Right lobe of liver (tissue), 6 donors: ENCODE measurements at places on chromosomes 13 and 19.
A peak's percentile ranks its signal among the peaks of the same experiment; 100 is the strongest.

DNA sequence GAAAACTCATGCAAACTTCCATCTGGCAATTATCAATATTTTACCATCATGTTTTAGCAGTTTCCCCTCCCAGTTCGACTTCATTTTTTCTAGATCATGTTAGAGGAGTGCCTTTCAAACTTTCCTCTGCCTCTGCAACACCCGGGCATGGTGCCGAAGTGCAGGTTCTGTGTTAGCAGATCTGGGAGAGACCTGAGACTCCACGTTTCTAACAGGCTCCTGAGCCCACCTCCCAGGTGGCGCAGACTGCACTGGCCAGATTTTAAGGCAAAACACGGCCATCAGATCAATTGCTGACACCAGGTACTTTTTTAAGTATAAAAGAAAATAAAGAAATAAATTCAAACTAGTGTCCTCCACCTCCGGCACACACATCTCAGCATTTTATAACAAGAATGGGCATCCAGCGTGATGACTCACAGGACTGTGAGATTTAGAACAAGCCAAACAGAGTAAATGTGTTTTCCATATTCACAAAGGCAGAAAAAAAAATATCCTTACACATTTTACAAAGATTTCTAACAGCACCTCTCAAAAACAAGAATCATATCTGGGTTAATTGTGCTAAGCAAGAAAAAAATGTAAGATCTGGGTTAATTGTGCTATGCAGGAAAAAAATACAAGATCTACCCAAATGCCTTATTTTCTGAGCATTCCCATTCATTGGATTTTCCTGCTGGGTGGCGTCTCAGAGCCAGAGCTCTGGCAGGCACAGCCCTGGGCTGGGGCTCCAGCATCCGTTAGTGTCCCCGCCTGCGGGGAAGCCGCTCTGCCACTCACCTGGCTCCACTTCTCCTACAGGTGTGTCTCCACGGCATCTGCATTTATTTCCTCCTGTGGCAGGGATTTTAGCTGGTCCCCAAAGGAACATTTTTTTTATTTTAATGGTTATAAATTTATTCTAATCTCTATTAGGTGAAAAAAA is 127.9 kb upstream of the SOX1 start:
- no peak overlapping the region for H3K4me3 ChIP-seq
- no peak overlapping the region for H3K27ac ChIP-seq
- no peaks in the 10 kb centered on the region for H3K36me3 ChIP-seq

DNA sequence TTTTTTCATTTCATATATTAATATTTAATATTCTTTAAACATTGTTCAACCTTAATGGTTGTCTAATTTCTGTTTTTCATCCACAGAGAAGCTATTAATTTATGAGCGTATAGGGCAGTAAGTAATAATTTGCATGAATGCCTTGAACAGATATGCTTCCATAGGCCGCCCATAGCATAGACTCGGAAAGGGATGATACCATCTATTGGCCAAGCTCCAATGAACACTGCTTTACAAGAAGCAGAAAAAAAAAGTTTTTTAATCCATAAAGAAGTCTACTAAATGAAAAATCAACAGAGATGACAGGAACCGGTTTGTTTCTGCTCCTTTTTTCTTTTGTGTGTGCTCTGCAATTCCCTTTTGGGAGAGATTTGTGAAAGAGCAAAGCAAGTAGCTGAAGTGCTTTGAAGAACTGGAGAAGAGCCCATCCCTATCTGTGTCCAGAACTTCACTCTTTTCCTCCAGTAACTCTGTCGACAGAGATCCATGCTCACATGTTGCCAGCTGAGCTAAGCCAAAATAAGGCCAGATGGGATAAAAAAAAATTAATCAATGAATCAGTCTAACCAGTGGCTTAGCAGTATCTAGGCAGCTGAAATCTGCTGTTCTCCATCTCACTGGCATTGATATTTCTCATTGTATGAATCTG is 215.9 kb upstream of the SOX21 start:
- no peaks in the 10 kb centered on the region for H3K4me1 ChIP-seq
- no peaks in the 10 kb centered on the region for H3K27me3 ChIP-seq
- no peaks in the 10 kb centered on the region for H3K36me3 ChIP-seq
- H3K4me3 ChIP-seq = no peak overlapping the region
- no peak overlapping the region for H3K27ac ChIP-seq
- no peak for DNase-seq

- no peaks in the 10 kb centered on the region for H3K36me3 ChIP-seq
- DNase-seq = peak; percentile 50
- no peaks in the 10 kb centered on the region for H3K4me1 ChIP-seq
- H3K4me3 ChIP-seq = peak within 1 kb of the TSS; percentile 20
- no peak within 1 kb of the TSS for H3K27ac ChIP-seq
- H3K27me3 ChIP-seq = no peaks in the 10 kb centered on the region
Observed at GRCh38 chr13:46896341-46897137, at the start of gene HTR2A. HTR2A (minus strand) TSS chr13:46897053; CDS start chr13:46895906, 1,147 bp downstream.

- no peak for DNase-seq
- no peaks in the 10 kb centered on the region for H3K4me1 ChIP-seq
- H3K36me3 ChIP-seq = no peaks in the 10 kb centered on the region
Observed at GRCh38 chr13:85316506-85317025, 482.7 kb downstream of the SLITRK6 start.

- H3K4me3 ChIP-seq = no peak overlapping the region
- no peaks in the 10 kb centered on the region for H3K36me3 ChIP-seq
- H3K27ac ChIP-seq = no peak overlapping the region
- H3K27me3 ChIP-seq = no peaks in the 10 kb centered on the region
- H3K4me1 ChIP-seq = no peaks in the 10 kb centered on the region
Observed at GRCh38 chr13:97058926-97059325, 64.7 kb upstream of the OXGR1 start.

DNA sequence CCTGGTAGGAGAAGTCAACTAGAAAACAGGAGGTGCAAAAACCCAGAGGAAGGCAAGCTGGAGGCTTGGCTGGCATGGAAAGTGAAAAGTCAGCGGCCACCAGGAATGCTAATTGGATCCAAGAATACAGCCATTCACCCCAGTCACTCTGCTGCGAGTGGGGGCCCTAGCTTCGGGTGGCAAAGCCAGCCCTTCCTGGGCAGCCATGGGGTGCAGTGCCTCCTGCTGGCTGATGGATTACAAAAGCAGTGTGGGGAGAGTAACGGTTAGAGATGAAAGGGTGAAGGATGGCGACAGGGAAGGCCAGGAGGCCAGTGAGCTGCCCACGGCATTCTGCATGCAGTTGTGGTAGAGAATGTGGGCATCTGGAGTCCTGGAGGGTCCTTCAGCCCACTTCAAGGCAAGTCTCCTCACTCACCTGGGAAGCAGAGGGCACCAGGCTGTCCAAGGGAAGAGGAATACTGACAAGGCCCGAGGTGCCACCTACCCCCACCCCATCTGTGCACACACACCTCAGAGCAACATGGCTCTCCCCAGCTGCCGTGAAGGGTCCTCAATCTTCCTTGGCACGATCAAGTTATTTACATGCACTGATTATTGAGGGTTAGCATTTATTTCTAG is 20.3 kb upstream of the EPHX3 start:
- peaks cover 26% of the 10 kb centered on the region for H3K4me1 ChIP-seq
- H3K36me3 ChIP-seq = peaks cover 58% of the 10 kb centered on the region
- no peak for DNase-seq
- peak overlapping the region; percentile 41 for H3K27ac ChIP-seq
- no peaks in the 10 kb centered on the region for H3K27me3 ChIP-seq
- H3K4me3 ChIP-seq = no peak overlapping the region

- H3K36me3 ChIP-seq = no peaks in the 10 kb centered on the region
- no peaks in the 10 kb centered on the region for H3K4me1 ChIP-seq
- no peaks in the 10 kb centered on the region for H3K27me3 ChIP-seq
- H3K27ac ChIP-seq = no peak overlapping the region
- no peak overlapping the region for H3K4me3 ChIP-seq
- no peak for DNase-seq
Observed at GRCh38 chr19:17549085-17549740, 6.2 kb upstream of the COLGALT1 start.

- no peak overlapping the region for H3K4me3 ChIP-seq
- peaks cover 94% of the 10 kb centered on the region for H3K4me1 ChIP-seq
- H3K27ac ChIP-seq = peak overlapping the region; percentile 38
- H3K27me3 ChIP-seq = no peaks in the 10 kb centered on the region
- H3K36me3 ChIP-seq = no peaks in the 10 kb centered on the region
Observed at GRCh38 chr19:33397536-33398360, 24.2 kb downstream of the CEBPG start.

GRCh38 chr13:86765462-86765861 is 905.7 kb upstream of the SLITRK5 start:
- no peak overlapping the region for H3K27ac ChIP-seq
- DNase-seq = no peak
- no peaks in the 10 kb centered on the region for H3K36me3 ChIP-seq
- no peak overlapping the region for H3K4me3 ChIP-seq
- no peaks in the 10 kb centered on the region for H3K4me1 ChIP-seq

DNA sequence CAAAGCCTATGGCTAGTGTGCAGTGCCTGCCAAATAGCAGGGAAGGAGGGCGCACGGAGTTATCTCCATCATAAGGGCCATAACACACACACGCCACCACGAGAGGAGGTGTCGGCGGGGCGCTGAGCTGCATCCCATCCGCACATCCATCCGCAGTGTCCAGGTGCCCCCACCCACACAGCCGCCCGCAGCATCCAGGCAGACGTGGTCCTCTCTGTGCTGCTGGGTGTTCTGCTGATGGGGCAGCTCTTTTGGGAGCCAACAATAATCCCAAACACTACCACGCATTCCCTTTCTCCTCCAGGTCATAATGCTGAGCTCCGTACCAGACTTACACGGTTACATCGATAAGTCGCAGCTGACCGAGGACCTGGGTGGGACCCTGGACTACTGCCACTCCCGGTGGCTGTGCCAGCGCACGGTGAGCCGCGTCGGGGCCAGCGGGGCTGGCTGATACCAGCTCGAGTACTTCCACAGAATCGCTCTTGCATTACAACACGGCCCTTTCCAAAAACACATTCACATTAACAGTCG is 41.5 kb upstream of the F7 start:
- H3K4me3 ChIP-seq = no peak overlapping the region
- no peak for DNase-seq
- no peaks in the 10 kb centered on the region for H3K27me3 ChIP-seq
- H3K36me3 ChIP-seq = peaks cover 3% of the 10 kb centered on the region

GRCh38 chr13:20354722-20355121 is 122.6 kb upstream of the GJB6 start:
- DNase-seq = no peak
- H3K27ac ChIP-seq = no peak overlapping the region
- H3K36me3 ChIP-seq = no peaks in the 10 kb centered on the region
- H3K4me3 ChIP-seq = no peak overlapping the region
